CD8-positive, alpha-beta T cell (primary cell): ENCODE measurements at places on chromosomes 16 and 17. TPM values are rescaled to one million over a fixed set of nuclear protein-coding genes. Genes with fewer than 3 reads are reported as not detected.

DNA sequence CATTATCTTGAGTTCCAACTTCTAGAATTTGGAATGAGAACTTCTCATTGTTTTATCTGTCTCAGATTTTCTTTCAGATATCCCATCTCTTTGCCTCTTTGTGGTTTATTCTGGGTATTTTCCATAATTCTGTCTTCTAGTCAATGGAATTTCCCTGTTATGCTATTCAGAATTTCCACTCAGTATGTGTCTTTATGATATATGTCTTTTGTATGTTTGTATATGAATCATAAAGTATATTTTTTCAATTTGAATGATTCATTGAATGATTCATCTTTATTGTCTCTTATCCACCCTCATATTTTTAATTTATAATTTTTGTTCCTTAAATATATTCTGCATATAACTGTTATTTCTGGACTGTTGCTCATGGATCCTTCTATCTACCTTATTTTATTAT lies 729.7 kb upstream of the GOT2 start:
- no peak for DNase-seq

DNA sequence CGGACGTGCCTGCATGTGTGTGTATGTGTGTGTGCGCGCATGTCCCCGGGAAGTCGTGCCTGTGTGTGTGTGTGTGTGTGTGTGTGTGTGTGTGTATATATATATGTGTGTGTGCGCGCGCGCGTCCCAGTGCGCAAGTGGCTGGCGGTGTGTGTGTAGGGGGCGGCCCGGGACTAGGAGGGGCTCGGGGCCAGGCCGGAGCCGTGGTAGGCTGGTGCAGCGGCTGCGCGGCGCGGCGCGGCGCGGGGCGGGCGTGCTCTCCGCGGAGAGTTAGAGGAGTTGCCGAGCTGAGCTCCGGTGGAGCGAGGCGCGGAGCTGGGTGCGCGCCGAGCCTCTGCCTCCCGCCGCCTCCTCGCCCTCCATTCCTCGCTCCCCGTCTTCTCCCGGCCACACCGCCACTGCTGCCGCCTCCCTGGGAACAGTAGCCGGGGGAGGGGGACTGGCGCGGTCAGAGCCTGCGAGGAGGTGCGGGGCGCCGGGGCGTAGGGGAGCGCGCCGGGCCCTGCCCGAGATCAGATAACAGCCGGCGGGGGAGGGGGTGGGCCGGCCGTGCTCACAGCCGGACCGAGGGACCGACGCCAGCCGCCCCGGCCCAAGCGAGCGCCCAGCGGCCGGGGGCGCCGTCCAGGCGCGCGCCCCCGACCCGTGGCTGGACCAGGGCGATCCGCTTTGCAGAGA lies at the start of gene KCNJ12:
KCNJ12 (plus strand) TSS at position 277 of the 678 bp plus-strand sequence. CDS start 38,986 bp downstream, outside the sequence.
- DNase-seq, result no peak

- no peak for DNase-seq
Measured at GRCh38 chr17:55274355-55275255, 9.8 kb downstream of the HLF start.

DNA sequence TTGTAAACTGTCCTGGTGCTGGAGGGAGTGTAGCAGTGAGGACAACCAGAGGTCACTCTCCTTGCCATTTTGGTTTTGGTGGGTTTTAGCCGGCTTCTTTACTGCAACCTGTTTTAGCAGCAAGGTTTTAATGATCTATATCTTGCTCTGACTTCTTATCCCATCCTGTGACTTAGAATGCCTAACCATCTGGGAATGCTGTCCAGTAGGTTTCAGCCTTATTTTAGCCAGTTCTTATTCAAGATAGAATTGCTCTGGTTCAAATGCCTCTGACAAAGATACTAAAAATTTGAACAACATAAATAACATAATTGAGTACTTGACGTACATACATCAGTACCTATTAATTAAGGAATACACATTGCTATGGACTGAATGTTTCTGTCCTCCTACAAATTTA lies 93.3 kb upstream of the TOM1L1 start:
- no peak for DNase-seq

DNA sequence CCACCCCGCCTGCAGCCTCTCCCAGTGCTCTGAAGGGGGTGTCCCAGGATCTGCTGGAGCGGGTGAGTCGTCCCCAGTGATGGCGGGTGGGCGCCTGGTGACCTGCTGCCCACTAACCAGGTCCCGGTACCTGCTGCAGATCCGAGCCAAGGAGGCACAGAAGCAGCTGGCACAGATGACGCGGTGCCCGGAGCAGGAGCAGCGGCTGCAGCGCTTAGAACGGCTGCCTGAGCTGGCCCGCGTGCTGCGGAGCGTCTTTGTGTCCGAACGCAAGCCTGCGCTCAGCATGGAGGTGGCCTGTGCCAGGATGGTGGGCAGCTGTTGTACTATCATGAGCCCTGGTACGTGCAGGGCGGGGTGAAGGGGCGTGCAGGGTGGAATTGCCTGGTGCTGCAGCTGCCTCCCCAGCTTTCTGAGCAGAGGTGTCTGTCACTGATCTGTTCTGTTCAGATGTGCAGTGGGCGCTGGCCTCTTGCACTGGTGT lies 3.6 kb downstream of the CDT1 start:
- DNase-seq, result no peak

- DNase-seq, result no peak
Measured at GRCh38 chr17:37088459-37088858, 139.7 kb downstream of the AATF start.

GRCh38 chr16:25689137-25689836 lies 2.5 kb upstream of the HS3ST4 start:
- DNase-seq, result no peak

DNA sequence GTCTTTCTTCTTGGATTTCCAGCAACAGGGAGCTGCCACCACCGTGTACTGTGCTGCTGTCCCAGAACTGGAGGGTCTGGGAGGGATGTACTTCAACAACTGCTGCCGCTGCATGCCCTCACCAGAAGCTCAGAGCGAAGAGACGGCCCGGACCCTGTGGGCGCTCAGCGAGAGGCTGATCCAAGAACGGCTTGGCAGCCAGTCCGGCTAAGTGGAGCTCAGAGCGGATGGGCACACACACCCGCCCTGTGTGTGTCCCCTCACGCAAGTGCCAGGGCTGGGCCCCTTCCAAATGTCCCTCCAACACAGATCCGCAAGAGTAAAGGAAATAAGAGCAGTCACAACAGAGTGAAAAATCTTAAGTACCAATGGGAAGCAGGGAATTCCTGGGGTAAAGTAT lies 389.0 kb downstream of the MAF start:
- DNase-seq, result no peak

- DNase-seq, result no peak
Measured at GRCh38 chr17:5378566-5379207, 40.8 kb downstream of the NUP88 start.

GRCh38 chr17:80918731-80919130 lies 72.9 kb upstream of the CHMP6 start:
- no peak for DNase-seq

DNA sequence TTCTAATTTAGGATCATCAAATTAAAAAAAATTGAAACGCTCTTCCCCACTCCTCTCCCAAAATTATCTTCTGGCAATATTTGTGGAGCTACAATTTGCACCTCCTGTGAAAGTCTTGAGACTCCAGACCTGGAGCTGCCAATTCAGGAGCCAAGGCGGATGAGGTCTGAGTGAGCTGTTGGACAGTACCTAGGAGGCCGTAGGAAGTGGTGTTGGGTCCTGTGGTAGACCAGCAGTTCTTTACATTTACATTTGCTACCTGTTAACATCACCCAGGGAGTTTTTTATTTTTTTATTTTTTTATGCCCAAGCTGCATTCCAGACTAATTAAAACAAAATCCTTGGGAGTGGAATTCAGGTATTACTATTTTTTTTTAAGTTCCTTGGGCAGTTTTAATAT lies 271.0 kb downstream of the PHKB start:
- DNase-seq, result no peak

DNA sequence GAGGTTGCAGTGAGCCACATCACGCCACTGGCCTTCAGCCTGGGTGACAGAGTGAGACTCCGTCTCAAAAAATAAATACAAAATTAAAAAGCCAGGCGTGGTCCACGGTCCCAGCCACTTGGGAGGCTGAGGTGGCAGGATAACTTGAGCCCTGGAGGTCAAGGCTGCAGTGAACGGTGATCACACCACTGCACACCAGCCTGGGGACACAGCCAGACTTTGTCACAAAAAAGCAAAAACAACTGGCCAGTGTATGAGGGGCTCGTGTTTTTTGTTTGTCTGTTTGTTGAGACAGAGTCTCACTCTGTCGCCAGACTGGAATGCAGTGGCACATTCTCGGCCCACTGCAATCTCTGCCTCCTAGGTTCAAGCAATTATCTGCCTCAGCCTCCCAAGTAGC lies 1.2 kb upstream of the UBB start:
- DNase-seq, result no peak

- no peak for DNase-seq
Measured at GRCh38 chr16:10933865-10934264, 8.4 kb downstream of the DEXI start.

DNA sequence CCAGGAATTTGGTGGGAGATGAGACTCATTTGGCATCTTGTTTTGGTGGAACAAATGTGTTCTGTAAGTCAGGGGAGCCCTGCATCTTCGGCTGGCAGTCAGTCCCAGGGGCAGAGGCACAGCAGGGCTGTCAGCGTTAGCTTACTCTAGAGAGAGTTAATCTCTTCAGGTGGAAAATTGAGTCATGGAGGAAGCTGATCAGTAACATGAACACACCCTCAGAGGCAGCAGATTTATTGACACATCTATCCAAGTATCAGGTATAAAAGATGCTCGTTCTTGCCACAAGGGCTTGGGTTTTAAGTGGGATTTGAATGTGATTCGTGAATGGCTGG lies 55.2 kb downstream of the EPN2 start:
- no peak for DNase-seq

DNA sequence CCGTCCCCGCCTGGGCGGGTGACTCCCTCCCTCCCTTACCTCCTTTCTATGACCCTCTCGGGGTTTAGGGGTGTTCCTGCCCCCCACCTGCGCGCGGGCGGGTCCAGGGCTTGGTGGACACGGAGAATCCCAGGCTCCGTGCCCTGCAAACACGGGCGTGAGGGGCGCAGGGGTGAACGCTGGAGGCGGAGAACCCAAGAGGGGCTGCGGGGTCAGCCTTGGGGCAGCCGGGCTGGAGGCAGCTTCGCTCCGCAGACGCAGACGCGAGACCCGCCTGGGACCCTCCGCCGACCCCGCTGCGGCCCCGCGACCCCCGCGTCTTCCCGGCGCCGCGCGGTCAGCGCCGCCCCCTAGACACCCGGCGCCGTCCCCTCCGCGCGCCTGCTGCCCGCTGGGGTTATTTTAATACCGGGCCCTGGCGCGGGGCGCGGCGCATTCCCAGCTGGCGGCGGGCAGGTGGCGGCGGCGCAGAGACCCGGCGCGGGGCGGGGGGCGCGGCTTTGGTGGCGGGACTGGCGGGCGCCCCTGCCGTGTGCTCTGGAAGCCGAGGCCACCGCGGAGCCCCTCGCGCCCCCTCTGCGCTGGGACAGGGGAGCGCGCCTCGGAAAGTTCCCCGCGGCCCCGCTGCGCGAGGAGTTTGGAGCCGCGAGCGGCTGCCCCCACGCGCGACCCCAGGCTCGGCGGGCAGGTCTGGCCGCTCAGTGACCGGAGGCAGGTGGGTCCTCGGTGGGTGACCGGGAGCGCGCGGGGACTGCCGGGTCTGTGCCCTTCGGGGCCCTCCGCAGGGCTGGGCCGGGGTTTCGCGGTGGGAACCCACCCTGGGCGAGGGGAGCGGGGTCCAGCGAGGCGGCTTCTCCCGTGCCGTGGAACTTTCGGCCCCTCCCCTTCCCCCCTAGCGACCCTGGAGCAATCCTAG lies at the start of gene UTS2R:
UTS2R (plus strand) TSS at position 433 of the 916 bp plus-strand sequence. CDS start 2,560 bp downstream, outside the sequence.
- DNase-seq, result no peak

DNA sequence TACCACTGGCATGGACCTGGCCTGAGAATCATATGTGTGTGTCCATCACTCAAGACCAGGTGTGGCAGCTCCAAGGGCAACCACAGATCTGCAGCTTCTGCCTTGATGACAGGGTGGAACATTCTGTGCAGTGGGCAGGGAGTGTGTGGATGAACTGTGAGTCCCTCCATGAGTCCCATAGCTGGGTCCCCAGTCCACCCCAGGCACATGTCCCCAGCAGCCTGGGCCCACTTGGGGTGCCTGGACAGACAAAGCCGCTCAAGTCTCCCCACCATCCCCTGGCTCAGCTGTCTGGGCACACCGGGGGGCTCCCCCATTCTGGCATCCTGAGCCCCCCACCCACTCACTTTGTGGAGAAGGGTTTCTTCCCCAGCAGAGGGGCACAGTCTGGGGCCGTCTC lies 4.6 kb upstream of the KRT16 start:
- no peak for DNase-seq

DNA sequence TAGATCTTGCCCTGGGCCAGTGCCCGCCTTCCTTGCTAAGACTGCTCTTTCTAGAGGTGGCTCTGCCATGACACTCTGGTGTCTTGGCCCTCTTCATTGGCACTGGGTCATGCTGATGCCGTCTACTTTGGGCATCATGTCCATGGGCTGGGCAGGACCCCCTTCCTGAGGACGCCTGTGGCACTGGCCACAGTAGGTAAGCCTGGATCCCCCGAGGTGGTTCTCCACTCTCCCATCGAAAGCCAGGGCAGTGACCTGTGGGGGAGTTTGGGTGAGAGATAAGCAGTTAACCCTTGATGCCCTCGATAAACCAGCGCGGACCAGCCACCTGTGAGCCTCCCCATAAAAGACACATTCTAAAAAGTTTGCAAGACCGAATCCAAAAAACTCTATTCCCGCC lies 20.0 kb upstream of the ITGB4 start:
- DNase-seq, result no peak

GRCh38 chr17:56173026-56173425 lies 19.8 kb downstream of the ANKFN1 start:
- DNase-seq, result no peak

- DNase-seq, result no peak
Measured at GRCh38 chr16:66590322-66590721, 11.1 kb downstream of the CMTM2 start.

- DNase-seq, result peak; percentile 45
Measured at GRCh38 chr17:78040440-78041385, 82.2 kb downstream of the TNRC6C start.

GRCh38 chr17:80936218-80936617 lies 55.4 kb upstream of the CHMP6 start:
- DNase-seq, result no peak

DNA sequence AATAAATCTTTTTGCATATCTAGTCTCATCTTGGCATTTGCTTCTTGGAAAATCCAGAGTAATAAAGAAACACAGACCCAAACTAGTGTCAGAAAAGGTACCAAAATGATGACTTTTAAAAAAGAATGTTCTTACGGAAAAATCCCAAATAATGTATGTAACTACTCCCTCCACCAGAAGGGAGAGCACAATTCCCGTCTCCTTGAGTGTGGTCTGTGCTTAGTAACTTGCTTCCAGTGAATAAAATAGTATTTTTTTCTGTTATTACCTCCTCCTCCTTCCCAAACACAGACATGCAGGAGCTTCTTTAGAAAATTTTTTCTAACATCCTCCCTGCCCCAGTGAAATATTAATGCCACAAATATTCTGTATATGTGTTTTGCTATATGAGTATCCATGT lies 358.1 kb downstream of the ZFHX3 start:
- no peak for DNase-seq

GRCh38 chr16:78364556-78364880 lies 265.1 kb downstream of the WWOX start:
- no peak for DNase-seq

Gene PIK3R6
- total RNA-seq, result 0.56 TPM

Gene PRSS27
- 0.53 TPM for total RNA-seq

Gene EFCAB5
- 0.56 TPM for total RNA-seq

Gene OTOA
- 0.14 TPM for total RNA-seq

Gene CAPN15
- 40.5 TPM for total RNA-seq

Gene SAT2
- total RNA-seq, result 71.4 TPM

Gene SLC13A5
- total RNA-seq, result not detected

Gene CHD9NB
- total RNA-seq, result not detected

Gene GFER
- total RNA-seq, result 16.1 TPM

Gene HLF
- 0.42 TPM for total RNA-seq

Gene NTHL1
- total RNA-seq, result 2.0 TPM

Gene PPP1R1B
- not detected for total RNA-seq

Gene SCPEP1
- 28.4 TPM for total RNA-seq

Gene PRRT2
- total RNA-seq, result 1.6 TPM

Gene KRTAP17-1
- not detected for total RNA-seq
